Liver (tissue), 10 donors: ENCODE measurements at places on chromosomes 16 and 17. TPM values are rescaled to one million over a fixed set of nuclear protein-coding genes. Genes with fewer than 3 reads are reported as not detected.

The LRRC75A gene
- total RNA-seq = 0.33 TPM

DNA sequence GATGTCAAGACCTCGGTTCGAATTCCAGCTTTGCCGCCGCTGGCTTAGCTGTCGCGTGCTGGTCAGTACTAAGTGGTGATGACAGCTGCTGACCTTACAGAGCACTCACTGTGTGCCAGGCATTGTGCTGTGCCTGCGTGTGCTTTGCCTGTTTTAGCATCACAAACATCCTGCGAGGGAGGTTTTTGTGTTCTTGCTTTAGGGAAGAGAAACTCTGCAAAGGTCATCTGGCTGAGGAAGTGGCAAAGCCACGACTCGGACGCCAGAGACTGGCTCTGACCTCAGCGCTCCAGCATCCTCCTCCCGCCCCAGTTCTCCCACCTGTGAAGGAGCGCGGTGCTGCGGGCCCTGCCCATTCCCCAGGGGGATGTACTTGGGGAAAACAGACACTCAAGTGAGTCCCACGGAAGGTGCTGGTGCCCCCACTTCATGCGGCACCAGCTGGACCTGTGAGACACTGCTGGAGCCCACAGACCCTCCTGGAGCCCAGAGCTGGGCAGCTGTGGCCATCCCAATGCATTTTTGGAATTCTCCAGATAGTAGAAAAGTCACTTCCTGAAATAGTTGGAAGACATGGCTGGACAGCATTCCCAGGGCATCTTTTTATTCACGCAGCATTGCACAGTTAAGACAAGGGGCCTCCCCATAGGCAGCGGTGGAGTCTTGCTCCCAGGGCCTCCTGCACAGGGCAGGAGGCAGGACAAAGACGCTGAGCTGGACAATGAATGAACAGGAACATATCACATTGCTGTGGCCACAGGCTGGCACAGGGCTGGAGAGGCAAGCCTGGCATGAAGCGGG, 20.0 kb upstream of the HERPUD1 start:
- no peak overlapping the region for H3K27ac ChIP-seq
- no peak overlapping the region for H3K4me3 ChIP-seq
- H3K36me3 ChIP-seq = no peaks in the 10 kb centered on the region
- no peak for DNase-seq
- no peaks in the 10 kb centered on the region for H3K27me3 ChIP-seq
- H3K4me1 ChIP-seq = peaks cover 2% of the 10 kb centered on the region

- H3K27me3 ChIP-seq = no peaks in the 10 kb centered on the region
- H3K4me1 ChIP-seq = no peaks in the 10 kb centered on the region
- H3K27ac ChIP-seq = no peak overlapping the region
- H3K4me3 ChIP-seq = no peak overlapping the region
These were observed 471.0 kb downstream of the SHISA9 start for GRCh38 chr16:13372421-13372820.

- H3K4me1 ChIP-seq = no peaks in the 10 kb centered on the region
- H3K27ac ChIP-seq = no peak overlapping the region
- no peak overlapping the region for H3K4me3 ChIP-seq
- no peak for DNase-seq
- no peaks in the 10 kb centered on the region for H3K27me3 ChIP-seq
These were observed 594.8 kb upstream of the GOT2 start for GRCh38 chr16:59328961-59329360.

The CCT6B gene
- 1.9 TPM for total RNA-seq

The RRAD gene
- total RNA-seq = 0.50 TPM

DNA sequence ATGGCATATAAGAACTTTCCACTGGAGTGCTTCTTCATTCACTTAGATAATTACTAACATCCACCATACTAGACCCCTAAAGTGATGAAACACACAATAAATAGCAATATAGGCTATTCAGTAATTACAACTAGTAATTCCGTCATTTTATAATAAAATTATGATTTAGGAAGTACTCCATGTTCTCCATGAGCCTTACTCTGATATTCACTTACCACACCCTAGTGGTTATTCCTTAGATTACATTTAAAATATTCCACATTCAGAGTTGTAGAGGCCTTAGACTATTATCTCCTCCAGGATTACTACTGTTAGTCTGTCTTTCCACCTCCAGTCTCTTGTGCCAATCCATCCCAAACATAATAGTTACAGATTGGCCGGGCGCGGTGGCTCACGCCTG, 62.4 kb downstream of the STH start:
- no peaks in the 10 kb centered on the region for H3K4me1 ChIP-seq
- no peaks in the 10 kb centered on the region for H3K27me3 ChIP-seq
- no peak overlapping the region for H3K4me3 ChIP-seq
- H3K27ac ChIP-seq = no peak overlapping the region
- H3K36me3 ChIP-seq = peaks cover 12% of the 10 kb centered on the region

The TBC1D3K gene
- total RNA-seq = not detected

DNA sequence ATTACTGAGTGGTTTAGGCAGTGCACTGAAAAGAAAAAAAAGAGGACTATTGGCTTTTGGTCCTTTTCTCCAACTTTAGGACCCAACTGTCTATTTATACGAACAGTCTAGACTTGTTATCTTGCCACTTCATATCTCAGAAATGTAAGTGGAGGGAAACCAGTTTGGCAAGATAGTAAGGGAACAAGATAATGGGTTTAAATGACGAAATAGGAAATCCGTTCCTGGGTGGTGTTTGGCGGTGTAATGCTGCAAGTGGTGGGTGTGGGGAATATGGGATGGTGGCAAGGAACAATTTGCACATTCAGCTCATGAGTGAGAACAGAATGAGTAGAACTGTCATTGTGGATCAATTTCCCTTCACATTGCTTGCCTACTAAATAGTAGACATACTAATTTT, 44.7 kb downstream of the GRB7 start:
- no peak overlapping the region for H3K4me3 ChIP-seq
- DNase-seq = no peak
- no peak overlapping the region for H3K27ac ChIP-seq
- no peaks in the 10 kb centered on the region for H3K4me1 ChIP-seq
- no peaks in the 10 kb centered on the region for H3K36me3 ChIP-seq
- no peaks in the 10 kb centered on the region for H3K27me3 ChIP-seq

- no peaks in the 10 kb centered on the region for H3K27me3 ChIP-seq
- no peak for DNase-seq
- H3K36me3 ChIP-seq = peaks cover 7% of the 10 kb centered on the region
- no peak overlapping the region for H3K4me3 ChIP-seq
- H3K27ac ChIP-seq = no peak overlapping the region
These were observed 25.0 kb downstream of the NAA60 start for GRCh38 chr16:3468501-3468900.

- peaks cover 13% of the 10 kb centered on the region for H3K4me1 ChIP-seq
- H3K4me3 ChIP-seq = peak overlapping the region; percentile 23
- DNase-seq = peak; percentile 58
- no peak overlapping the region for H3K27ac ChIP-seq
These were observed 751 bp upstream of the DOC2B start for GRCh38 chr17:182050-182751.

The DECR2 gene
- total RNA-seq = 119 TPM

DNA sequence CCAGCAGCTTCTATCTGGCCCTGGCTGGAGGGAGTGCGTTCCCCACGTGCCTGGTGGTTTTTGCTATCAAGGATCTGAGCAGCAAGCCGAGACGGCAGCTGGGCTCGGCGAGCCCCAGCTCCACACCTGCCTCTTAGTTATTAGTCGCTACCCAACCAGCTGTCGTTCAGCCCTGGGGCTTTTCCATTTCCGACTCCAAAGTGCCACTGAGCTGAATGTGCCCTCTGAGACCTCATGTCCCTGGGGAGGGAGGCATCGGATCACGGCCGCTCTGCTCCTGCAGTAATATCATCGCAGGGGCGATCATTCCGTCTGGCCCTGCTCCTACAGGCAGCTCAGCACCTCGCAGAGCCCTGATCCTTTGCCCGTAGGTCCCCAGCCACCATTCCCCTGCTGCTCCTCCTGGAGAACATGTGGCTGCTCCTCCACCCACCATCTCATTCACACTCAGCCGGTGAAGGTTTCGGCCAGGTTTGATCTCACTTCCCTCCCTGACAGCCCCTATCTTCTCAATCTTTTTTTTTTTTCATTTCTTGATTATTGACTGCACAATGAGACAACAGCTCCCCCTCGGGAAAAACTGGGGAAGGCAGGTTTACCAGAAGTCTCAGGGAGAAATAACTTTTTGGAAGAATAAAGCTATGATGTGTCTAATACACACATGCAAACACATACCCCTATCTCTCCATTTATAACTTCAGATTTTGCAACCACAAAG, 86.7 kb downstream of the ZFHX3 start:
- no peak overlapping the region for H3K4me3 ChIP-seq
- H3K4me1 ChIP-seq = no peaks in the 10 kb centered on the region
- H3K27me3 ChIP-seq = no peaks in the 10 kb centered on the region
- no peaks in the 10 kb centered on the region for H3K36me3 ChIP-seq
- DNase-seq = no peak

GRCh38 chr17:78111727-78112517, 16.6 kb downstream of the TMC6 start:
- H3K4me3 ChIP-seq = no peak overlapping the region
- H3K4me1 ChIP-seq = no peaks in the 10 kb centered on the region
- no peaks in the 10 kb centered on the region for H3K36me3 ChIP-seq
- DNase-seq = no peak
- no peaks in the 10 kb centered on the region for H3K27me3 ChIP-seq

DNA sequence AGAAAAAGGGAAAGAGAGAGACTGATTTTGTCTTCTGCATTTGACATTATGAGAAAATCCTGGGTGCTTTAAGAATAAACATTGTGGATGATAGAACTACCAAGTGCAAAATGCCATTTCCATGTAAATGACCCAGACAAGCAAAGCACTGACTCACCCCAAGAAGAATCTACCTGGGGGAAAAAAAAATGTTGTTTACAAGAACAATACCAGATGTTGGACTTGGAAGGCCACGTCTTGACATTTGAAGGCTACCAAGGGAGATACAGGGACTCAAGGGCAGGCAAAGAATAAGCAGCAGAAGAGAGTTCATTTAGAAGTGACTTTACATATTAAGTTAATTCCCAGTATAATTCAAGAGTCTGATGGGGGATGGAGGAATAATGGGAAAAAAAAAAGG, 125.3 kb downstream of the TMEM114 start:
- no peaks in the 10 kb centered on the region for H3K36me3 ChIP-seq
- DNase-seq = no peak
- no peak overlapping the region for H3K27ac ChIP-seq
- no peak overlapping the region for H3K4me3 ChIP-seq
- no peaks in the 10 kb centered on the region for H3K4me1 ChIP-seq

The NPIPA7 gene
- 2.0 TPM for total RNA-seq

DNA sequence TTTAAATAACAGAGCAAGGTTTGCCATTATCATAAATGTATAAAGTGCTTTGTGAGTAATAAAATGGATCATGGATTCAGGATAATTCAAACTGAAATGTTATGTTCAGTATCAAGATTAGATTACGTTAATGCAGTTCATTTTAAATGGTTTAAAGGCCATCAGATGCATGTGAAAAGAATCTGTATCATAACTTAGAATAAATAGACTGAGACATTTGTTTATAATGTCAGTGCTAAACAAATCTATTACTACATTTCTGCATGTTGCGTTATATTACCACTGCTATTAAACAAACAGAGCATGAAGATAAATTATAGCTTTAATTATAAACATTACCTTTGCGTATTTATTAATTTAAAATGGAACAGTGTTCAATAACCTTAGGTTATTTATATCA, 160.2 kb downstream of the TOX3 start:
- H3K27ac ChIP-seq = no peak overlapping the region
- no peak for DNase-seq
- no peaks in the 10 kb centered on the region for H3K36me3 ChIP-seq
- peaks cover 6% of the 10 kb centered on the region for H3K4me1 ChIP-seq

DNA sequence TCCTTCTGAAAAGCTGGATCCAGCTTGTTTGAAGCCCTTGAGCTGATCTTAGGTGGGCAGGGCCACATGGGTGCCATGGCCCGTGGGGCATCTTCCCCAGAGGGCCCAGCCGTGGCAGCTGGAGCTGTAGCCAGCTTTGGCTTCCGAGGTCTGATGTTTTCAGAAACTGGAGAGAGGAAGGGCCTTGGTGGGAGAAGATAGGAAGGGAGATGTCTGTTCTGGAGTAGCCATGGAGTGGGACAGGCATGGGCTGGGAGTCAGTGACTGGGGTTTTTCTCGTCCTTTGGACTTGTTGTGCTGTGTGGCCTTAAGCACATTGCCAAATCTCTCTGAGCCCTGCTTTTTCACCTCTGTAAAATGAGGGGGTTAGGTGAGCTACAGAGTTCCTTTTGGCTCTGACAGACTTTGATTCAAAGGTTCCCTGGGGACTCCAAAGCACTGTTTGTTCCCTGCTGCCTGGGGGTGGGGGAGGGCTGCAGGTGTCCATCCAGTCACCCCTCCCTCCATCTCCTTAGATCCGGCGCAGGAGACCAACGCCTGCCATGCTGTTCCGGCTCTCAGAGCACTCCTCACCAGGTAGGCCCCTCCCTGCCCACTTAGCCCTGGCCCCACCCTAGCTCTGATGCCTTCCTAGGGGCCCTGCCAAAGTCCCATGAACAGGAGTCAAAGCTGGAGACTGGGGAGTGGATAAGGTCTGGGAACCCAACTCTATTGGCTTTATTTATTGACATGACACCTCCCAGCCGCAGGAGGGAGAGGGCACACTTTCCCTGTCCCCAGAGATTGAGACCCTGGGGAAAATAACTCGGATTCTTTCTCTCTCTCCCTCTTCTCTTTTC, 2.1 kb downstream of the PPP1R1B start:
- H3K36me3 ChIP-seq = no peaks in the 10 kb centered on the region
- H3K4me3 ChIP-seq = no peak overlapping the region
- H3K4me1 ChIP-seq = peaks cover 6% of the 10 kb centered on the region
- DNase-seq = no peak
- peaks cover 12% of the 10 kb centered on the region for H3K27me3 ChIP-seq

GRCh38 chr17:29593591-29594518, 923 bp downstream of the ANKRD13B start:
- no peaks in the 10 kb centered on the region for H3K27me3 ChIP-seq
- no peak for DNase-seq
- peaks cover 6% of the 10 kb centered on the region for H3K4me1 ChIP-seq

The PERCC1 gene
- 4.7 TPM for total RNA-seq

The CDH11 gene
- total RNA-seq = 2.8 TPM

DNA sequence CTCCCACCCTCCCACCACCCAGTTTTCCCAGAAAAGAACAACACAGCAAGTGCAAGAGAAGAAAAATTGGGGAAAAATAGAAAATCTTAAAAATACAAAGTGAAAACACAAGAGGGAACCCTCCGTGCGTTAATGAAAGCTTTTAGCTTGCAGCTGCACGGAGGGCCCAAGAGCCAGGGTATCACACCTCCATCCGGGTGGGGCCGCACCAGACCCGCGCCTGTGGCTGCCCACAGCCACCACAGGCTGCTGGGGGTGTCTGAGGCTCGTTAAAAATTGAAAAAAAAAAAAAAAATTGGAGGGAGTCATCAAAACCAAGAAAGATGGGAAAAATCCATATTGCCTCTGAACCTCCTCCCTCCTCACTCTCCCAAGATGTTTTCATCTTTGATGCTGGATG, 18.6 kb downstream of the ENGASE start:
- H3K27ac ChIP-seq = no peak overlapping the region
- peaks cover 3% of the 10 kb centered on the region for H3K4me1 ChIP-seq
- H3K4me3 ChIP-seq = no peak overlapping the region
- H3K27me3 ChIP-seq = peaks cover 3% of the 10 kb centered on the region
- H3K36me3 ChIP-seq = no peaks in the 10 kb centered on the region
- DNase-seq = no peak
